AG09309 (cell line): ENCODE measurements at places on chromosomes 2 and 18.

- DNase-seq, result no peak
Measured at GRCh38 chr2:20425371-20425881, 21.4 kb upstream of the RHOB start.

- DNase-seq, result no peak
Measured at GRCh38 chr2:83481436-83481835, 977.6 kb downstream of the SUCLG1 start.

DNA sequence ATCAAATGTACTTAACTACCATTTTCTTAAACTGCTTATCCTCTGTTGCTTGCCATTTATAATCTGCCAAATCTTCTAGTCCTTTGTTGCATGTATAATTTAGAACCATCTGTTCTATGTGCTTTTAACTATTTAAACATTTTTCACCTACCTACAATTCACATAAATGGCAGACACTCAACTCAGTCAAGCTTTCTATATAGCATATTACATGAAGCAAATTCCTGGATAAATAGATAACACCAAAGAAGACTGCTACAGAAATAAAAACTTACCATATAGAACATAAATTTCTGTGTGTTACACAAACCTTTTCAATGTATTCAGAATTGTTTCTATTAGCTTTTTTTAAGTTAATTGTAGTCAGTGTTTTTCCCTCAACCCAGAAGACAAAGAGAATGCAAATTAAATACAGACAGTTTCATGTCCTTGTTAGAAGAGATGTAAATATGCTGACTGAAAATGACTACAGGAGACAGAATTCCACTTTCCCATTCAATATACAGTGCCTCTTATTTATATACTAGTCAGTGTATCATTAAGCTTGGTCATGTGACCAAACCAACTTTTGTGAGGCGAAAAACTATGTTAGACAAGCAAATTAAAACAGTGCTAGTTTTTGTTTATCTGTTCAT lies 2.6 kb downstream of the BAZ2B start:
- DNase-seq, result no peak

DNA sequence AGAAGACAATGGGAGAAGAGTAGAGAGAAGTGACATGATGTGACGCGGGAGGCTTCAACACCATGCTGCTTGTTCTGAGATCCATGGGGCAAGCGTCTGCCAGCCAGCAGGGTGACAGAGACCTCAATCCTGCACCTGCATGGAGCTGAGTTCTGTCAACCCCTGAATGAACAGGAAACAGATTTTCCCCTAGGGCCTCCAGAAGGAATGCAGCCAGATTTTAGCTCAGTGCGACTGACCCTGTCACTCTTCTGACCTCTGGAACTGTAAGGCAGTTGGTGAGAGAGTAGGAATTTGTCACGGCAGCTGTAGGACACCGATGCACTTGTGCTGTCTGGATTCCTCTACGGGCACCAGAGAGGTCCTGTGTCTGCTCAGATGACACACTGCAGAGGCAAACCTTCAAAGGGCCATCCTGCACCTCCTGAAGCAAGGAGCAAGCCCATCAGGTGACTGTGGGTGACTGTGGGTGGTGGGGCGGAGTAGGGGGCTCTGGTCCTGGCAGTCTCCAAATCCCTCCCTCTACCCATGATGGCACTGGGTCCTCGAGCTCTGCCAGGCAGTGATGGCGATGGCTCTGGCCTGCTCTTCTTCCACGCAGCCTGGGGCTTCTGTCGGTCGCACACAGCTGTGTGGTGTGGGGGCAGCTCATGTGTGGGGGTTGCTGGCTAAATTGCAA lies 194.3 kb upstream of the TWIST2 start:
- DNase-seq, result no peak

DNA sequence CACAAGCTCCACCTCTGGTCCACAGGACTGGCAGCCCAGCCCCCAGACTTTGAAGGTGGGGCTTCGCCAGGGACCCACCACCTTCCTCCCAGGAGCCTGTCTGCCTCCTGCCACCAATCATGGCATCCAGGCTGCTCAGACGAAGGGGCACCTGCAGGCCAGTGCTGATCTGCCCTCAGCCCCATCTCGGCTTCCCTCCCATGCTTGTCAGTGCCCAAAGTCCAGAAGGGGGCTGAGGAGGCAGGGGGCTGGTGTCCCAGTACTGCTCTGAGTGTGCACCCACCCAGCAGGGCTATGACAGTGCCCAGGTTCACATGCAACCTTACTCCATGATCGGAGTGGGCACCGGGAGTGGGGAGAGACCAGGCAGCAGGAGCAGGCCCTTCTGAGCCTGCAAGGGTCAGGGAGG lies 25.3 kb upstream of the RUFY4 start:
- DNase-seq, result no peak

DNA sequence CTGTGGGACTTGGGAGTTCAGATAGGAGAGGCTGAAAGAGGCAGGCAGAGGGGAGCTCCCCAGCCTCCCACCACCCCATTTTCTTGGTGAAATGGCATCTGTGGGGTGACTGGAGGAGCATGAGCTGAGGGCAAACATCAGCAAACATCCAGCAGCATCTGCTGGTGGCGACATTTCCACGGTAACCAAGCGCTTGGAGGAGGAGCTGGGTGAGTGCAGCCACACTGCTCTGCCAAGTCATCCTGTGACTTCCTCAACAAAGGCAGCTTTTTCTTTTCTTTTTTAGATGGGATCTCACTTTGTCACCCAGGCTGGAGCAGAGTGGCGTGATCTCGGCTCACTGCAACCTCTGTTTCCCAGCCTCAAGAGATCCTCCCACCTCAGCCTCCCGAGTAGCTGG lies 5.6 kb downstream of the TXNL4A start:
- DNase-seq, result no peak

DNA sequence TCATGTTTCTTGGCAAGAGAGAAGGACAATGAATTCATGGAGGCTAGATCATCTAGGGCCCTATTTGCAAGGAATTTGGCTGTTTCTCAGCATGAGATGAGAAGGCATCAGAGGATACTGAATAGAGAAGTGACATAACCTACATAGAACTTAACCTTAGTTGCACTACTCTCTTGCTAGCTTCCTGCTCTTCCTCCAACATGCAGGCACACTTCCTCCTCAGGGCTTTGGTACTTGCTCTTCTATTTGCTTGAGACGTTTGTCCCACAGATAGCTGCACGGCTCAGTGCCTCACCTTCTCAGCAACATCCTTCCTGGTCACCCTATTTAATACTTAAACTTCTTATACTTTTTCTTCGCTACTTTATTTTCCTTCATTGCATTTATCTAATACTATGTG lies 20.0 kb upstream of the LANCL1 start:
- DNase-seq, result no peak

- no peak for DNase-seq
Measured at GRCh38 chr2:158967731-158968395, 577 bp upstream of the TANC1 start.

DNA sequence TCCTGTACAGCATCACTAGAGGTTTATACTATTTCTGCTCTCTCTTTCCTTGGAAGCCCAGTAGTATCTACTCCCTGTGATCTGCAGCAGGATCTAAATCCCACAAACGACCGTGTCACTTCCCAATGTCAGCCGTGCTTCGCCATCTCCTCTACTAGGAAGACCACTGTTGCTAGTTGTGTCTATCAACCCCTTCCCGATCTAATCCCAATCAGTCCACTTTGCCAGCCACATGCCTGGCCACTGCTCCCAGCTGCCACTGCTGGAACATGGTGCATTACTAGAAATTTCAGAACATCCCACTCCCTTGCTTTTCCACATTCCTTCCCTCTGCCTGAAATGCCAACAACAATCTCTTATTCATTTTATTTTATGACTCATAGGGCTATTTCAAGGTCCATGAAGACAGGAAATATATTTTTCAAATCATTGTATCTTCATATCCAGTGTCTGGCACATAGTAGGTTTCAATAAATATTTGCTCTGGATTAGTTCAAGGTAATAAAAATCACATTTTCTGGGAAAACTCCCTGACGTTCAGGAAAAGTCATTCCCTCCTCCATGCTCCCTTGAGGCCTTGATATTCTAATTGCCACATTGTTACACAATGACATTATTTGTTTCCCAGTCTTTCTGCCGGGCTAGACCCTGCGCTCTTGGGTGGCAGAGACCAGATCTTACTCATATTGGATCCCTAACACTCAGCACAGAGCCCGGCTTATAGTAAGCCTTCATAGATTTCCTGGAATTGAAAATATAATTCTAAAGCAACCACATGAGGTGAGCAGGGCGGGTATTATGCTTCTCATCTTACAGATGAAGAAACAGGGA lies 2.1 kb upstream of the TRIB2 start:
- DNase-seq, result no peak

DNA sequence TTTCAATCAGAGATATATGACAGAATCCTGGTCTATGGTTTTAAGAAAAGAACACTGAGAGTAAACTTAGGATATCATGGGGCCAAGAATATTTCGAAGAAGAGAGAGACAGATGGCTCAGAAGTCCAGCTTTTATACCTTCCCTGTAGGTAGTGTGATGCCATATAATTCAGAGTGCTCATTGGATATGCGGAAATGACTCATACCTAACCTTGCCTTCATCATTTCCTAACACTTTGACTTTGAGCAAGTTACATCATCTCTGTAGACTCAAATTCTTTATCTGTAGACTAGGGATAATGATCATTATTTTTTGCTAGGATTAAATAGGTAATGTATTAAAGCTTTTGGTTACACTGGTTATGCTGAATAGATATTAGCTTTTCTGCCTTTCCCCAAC lies 461.6 kb upstream of the CNTNAP5 start:
- DNase-seq, result no peak

DNA sequence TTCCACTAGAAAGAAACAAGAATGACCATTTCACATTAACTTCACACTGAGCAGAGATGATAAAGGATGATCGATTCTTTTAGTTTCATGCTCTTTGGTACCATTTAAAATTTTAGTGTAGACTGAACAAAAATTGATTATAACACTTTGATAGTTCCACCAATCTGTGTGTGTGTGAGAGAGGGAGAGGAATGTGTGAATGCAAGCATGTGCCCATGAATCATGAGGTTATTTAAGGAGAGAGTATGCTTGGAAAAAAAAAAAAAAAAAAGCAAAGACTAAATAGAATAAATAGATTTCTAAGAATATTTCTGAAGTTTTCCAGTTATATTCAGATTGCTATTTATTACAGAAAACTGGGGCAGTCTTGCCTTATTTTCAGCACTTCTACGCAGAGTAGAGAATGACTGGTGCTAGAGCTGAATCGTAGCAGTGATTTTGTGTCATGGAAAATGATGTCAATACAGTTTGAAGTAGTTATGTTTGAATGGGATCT lies 900.8 kb downstream of the SLC4A3 start:
- DNase-seq, result no peak

DNA sequence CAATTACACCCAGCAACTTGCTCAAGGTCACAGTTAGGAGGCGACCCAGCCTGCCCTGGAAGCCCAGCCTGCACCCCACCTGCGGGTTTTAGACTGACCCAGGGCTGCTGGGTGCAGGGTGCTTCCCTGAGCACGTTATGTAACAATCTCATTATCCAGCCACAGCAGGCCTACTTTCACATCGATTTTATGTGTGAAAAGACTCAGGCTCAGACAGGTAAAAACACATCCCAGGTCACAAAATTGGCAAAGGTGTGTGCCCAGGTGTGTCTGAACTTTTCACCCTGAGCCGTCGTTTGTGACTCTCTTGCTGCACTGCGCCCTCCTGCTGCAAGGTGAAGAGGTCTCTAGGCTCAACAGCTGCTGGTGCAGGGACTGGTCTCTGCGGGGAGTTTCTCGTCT lies 668.2 kb upstream of the HS6ST1 start:
- no peak for DNase-seq

DNA sequence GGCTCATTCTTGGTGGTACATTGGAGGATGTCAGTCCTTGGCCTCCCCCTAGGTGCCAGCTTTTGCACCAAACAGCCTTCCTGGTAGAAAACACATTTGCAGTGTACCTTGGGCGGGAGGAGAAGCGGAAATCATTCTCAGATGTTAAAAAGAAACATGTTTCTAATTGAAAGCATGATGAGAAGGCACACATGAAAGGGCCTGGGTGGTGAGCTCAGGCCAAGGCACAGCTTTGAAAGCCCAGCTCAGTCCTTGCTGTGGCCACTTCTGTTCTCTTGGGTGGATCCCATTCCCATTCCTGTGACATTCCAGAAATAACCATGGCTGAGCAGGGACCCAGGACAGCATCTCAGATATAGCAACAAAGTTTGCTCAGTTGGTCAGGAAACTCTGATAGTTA lies 71.5 kb downstream of the LTBP1 start:
- DNase-seq, result no peak

DNA sequence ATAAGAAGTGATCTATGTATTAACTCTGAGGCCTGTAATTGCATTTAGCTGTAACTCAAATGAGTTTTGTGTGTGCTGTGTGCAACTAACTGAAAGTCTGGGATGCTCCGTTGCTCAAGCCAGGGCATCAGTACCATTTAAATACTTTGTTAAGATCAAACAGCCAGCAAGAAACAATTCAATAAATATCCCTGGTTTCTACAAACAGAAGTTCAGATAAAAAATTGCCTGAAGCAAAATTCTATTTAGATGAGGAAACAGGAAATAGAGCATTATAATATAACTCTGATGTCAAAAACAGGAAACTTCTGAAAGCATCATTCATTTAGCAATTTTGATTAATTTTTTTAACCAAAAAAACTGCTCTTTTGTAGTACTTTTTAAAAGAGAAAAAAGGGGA lies 18.9 kb upstream of the SLC38A11 start:
- DNase-seq, result no peak

GRCh38 chr2:204896146-204896545 lies 350.9 kb downstream of the PARD3B start:
- no peak for DNase-seq

DNA sequence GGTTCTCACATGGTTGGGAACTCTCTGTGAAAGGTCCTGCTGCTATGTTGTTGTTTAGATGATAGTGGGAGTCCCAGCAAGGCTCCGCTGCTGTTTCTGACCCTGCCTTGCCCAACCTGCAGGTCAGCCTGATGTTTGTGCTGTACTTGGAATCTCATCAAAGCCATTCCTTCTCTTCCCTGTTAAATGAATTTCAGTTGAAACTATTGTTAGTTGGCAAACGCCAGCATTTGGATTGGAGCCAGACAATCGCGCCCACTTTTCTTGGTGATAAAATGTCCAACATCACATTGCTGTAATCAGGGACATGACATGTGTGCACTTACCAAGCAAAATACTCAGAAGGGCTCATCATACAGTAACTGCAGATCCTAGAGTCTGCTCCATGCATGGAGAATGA lies 12.8 kb upstream of the TWSG1 start:
- DNase-seq, result no peak

DNA sequence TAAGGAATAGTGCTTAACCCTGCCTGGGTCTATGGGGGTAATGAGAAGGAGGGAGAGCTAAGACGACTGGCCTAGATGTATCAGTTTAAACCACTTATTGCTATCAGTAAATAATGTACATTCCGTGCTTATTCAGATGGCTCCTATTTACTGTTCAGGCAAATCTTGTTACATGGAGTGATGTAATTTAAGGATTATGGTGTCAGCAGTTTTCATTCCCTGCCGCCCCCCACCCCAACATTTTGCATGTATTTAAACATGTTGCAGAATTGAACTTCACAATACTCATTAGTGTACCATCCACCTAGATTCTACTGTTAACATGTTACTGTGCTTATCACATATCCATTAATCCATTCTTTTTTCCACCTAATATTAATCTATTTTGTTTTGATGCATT lies 11.7 kb downstream of the AGPS start:
- no peak for DNase-seq
